NCI-H774 (cell line): ENCODE measurements at places on chromosomes 2 and 18.
A peak's percentile ranks its signal among the peaks of the same experiment; 100 is the strongest.

DNA sequence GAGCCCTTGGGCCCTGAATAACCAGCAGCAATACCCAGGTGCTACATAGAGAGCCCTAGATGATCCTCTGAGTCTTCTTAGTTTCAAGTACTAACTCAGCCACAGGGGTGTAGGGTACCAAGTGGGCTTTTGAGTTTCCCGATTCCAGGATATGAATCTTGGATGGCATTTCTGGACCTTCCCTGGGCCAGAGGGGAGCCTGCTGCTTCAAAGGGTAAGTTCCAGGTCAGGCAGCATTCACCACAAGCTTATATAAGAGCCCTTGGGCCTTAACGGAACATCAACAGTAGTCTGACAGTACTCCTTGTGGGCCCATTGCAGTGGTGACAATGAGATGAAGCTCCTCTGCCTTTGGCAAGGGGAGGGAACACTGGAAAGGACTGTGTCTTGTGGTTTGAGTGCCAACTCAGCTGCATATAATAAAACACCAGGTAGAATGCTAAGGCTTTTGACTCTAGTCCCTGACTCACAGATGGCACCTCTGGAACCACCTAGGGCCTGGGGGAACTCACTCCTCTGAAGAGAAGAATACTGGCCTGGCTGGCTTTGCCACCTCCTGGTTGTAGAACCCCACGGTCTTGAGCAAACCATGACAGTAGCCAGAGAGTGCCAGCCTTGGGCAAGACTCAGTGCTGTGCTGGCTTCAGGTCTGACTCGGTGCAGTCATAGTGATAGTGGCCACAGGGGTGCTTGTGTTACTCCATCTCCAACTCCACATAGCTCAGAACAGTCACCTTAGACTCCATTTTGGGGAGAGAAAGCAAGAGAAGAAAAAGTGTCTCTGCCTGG lies 235.7 kb downstream of the AKAIN1 start:
- no peak for DNase-seq

DNA sequence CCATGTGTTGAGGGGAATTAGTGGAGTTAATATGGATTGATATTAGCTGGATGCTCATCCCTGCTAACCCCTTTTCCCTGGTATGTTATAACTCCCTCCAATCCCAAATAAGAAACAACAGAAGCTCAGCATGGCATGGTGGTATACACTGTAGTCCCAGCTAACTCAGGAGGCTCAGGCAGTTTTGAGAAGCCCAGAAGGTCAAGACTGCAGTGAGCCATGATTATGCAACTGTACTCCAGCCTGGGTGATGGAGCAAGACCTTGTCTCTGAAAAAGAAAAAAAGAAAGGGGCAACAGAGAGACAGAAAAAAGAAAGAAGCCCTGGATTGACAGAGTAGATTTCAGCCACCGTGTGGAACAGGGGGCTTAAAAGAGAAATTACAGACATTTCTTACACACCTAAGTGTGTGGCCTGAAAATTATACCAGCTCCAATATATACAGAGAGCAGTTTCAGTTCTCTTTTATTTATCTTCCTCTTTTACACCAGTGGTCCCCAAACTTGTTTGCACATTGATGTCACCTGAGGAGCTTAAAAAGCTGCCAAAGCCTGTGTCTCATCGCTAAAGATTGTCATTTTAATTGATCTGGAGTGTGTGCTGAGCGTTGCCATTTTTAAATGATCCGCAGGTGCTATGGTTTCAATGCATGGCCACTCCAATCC lies 203.6 kb downstream of the UBE2E3 start:
- DNase-seq: peak; percentile 9

GRCh38 chr2:10196948-10197696 lies 74.6 kb downstream of the RRM2 start:
- no peak for DNase-seq

GRCh38 chr2:186508263-186508662 lies 22.2 kb downstream of the ZC3H15 start:
- no peak for DNase-seq

DNA sequence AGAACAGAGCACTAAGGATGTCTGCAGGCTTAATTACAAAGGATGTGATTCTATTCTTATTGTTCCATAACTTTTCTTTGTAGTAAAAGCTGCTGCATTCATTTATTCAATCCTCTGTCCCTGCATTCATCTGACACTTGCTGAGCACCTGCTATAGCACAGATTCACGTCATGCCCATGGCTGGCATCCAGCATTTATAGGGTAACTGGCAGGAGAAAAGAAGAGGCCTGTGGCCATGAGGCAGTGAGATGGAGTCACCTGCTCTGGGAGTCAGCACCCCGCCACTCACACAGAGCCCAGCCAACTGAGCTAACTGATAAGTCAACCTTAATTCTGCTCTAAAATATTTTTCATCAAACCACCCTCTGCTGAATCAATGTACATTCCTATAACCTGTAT lies 18.3 kb upstream of the CDC42EP3 start:
- no peak for DNase-seq

GRCh38 chr2:216031960-216032689 lies 18.8 kb upstream of the MREG start:
- no peak for DNase-seq

- DNase-seq: no peak
Observed at GRCh38 chr2:149657401-149658040, 69.9 kb upstream of the MMADHC start.

- DNase-seq: no peak
Observed at GRCh38 chr2:196442211-196442610, 197.3 kb upstream of the CCDC150 start.
